NCI-H1092 (cell line): ENCODE measurements at places on chromosomes 4 and X.

DNA sequence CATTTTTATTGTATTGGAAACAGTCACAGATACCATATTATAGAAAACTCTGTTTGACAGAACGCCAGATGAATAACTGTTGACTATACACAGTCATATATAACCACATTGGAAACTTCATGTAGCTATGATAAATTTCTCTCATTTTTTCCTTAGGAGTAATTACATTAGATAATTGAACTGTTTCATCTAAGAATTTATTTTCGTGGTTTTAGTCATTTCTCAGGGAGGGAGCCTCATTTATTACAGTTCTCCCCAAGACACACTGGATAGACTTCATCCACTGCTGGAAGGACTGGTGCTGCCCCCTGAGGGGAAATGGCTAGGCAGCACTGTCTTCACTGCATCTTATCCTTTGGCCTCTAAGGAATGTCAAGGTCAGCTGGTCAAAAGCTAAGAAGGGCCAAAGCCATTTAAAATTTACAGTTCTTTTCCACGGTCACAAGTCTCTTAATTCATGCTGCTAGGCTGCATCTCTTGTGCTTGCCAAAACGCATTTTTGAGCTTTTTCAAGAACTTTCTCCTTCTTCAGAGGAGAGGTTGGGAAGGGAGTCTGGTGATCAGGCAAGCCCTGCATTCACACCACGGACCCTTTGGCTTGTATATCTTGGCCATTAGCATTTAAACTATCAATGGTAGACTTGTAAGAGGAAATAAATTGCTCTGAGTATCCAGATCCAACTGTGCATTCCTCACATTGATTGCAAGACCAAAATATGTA lies 145.1 kb downstream of the CBR4 start:
- DNase-seq, result no peak

DNA sequence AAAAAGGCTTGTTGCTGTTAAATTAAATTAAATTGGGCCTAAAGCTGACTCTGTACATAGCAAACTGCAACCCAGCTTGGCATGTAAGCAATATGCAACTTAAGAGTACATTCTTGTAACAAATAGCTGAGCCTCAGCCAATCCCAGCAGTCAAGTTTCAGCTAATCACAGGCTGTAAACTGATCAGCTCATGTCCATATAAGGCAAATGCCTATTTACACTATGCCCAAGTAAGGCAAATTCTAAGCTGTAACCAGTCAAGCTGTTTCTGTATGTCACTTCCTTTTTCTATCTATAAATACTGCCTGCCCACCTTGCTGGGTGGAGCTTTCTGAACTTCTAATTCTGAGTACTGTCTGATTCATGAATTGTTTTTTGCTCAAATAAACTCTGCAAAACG lies 429.1 kb upstream of the FTHL17 start:
- DNase-seq, result no peak

GRCh38 chr4:152862608-152863007 lies 73.5 kb upstream of the FHDC1 start:
- no peak for DNase-seq

GRCh38 chrX:140983730-140984129 lies 18.7 kb upstream of the SPANXB1 start:
- DNase-seq, result no peak

DNA sequence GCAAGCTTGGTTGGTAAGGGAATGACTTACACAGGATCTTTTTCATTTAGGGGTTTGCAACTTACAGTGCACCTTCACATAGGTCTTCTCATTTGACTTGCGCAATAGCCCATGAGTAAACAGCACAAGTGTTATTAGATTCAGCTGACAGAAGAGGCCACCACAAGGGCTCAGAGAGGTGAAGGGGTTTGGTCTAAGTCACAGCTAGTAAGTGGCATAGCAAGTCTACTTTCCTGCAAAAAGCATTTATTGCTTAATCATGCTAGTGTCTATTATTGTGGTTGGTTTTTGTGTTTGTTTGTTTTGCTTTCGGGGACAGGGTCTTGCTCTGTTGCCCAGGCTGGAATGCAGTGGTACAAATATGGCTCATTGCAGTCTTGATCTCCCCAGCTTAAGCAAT lies 83.3 kb downstream of the SPRY1 start:
- DNase-seq, result no peak

DNA sequence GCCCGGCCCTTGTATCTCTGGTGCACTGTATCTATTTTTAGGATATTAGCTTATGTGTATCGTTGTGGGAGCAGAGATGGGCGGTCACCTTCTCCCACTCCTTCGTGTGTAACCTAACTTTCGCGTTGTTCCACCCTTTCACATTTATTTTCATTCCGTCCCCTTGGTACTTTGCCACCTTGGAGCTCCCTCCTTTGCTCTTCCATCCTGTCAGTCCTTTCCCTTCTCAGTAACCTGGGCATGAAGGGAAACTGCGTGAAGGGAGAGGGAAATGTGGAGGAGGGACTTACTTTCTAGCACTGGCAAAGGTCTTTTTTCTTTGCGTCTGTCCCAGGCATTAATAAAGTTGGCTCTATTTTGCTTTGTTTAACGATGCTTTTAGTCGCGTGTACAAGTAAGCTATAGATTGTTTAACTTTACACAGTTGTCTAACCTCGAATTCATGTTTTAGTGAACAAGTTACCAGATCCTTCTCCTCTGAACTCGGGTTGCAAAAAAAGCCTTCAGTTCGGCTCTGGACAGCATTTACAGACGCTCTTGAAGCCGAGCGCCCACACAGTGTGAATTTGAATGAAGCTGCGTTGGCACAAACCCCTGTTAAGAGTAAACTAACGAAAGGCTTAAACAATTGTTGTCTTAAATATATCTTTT lies 3.9 kb downstream of the PCDH10 start:
- DNase-seq, result no peak

GRCh38 chrX:14865201-14865600 lies 7.7 kb downstream of the FANCB start:
- no peak for DNase-seq

- peak; percentile 64 for DNase-seq
Observed at GRCh38 chr4:140252141-140252741, 98.3 kb upstream of the MAML3 start.

DNA sequence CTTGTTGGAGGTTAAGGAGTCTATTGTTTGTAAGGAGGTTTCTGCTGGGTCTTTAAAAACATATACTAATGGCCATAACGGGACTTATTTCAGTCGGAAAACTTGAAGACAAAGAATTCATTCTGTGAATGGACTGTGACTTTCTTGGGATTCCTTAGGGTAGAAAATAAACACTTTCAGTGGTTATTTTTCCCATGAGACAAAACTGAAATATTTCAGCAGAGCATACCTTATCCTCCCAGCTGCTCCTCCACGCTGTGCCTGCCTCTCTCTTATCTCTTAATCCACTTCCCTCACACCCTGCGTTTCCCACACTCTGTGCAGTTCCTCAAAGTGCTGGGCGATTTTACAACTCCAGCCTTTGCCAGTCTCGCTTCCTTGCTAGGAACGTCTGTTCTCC lies 47.1 kb upstream of the SORBS2 start:
- DNase-seq, result no peak

- no peak for DNase-seq
Observed at GRCh38 chrX:1928805-1929204, 313.9 kb downstream of the ASMT start.

GRCh38 chr4:153771046-153771445 lies 11.2 kb upstream of the RNF175 start:
- no peak for DNase-seq

DNA sequence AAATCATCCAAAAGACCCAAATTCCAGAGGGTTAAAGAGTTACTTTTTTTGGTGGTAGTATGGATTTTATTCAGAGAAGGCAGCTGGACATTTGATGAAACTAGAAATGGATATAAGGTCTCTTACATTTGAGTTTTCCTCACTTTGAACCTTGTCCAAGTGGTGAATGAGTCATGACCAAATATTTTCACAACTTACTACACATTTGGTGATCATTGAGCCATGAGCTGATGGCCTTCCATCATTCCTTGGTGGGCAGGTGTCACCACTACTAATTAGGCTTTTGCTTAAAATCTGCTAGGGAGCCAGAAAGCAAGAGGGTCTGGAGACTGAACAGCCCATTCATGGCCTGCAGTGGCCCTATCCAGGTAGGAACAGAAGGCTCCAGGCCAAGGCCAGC lies 620.2 kb upstream of the INTU start:
- no peak for DNase-seq

DNA sequence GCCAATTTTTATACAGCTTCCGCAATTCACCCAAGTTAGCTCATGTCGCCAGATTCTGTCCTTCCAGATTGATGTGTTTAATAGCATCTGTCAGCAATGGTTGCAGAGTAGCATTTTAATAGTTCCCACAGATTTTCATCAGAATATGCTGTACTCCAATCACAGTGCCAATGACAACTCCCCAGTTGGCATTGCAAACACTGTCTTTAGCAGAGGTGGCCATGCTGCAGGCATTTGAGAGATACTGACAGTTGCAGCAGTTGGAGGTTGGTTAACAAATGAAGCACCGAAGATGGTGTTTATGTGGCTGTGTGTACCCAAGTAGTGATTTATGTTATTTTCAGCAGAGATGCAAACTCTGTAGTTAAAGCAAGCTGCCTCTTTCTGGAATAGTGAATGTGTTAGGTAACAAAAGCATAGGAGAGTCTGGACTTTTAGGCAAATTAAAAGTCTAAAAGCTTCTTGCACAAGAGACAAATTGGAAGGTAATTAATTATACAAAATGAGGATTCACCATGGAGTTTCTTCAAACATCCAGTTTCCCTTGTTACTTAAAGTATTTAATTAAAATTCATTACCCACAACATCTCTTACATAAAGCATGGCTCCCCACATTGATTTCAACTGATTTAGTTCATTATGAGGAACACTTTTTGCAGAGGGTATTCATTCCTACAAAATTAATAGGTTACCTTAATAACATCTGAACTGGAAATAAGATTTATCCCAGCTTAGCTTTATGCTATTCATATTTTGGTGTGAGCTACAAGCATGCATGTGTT lies 65.2 kb downstream of the PARM1 start:
- DNase-seq, result no peak

DNA sequence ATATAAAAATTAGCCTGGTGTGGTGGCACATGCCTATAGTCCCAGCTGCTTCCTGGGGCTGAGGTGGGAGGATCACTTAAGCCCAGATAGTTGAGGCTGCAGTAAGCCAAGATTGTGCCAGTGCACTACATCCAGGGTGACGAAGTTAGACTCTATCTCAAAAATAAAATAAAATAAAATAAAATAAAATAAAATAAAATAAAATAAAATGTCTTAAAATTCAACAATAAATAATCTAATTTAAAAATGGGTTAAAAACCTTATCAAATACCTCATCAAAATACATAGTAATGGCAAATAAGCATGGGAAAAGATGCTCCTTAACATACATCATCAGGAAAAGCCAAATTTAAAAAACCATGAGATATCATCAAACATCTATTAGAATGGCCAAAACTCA lies 760.2 kb upstream of the AGA start:
- DNase-seq, result no peak

DNA sequence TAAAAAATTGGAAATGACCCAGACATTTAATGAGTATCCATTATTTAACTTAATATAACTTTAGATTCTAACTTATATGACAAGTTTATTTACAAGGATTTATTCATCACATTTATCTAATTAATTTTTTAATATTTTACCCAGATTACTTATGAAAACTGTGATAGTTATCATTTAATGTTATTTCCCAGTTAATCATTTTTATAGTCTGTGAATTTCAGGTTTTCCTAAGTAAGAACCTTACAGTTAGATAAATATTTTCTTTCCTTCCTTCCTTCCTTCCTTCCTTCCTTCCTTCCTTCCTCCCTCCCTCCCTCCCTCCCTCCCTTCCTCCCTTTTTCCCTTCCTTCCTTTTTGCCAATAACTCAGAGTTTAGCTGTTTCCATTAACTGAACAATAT lies 14.8 kb upstream of the FHDC1 start:
- no peak for DNase-seq

DNA sequence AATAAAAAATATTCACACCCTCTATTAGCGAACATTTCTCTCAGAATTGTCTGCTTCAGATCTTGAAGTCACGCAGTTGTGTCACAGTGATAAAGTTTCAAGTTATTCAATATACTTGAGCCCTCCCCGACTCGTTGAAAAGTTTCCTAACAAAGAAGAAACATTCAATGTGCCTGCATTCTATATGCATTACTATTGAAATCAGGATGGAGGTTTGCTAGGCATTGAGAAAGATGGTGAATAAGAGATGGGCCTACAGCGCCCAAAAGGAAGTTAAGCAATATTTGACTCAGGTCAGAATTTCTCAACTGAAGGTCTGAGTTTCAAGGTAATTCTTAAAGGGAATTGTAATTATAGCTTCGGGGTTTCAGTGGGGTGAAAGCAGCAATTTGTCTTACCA lies 6.1 kb downstream of the TCEANC start:
- DNase-seq, result no peak

- no peak for DNase-seq
Observed at GRCh38 chr4:74018771-74019170, 19.7 kb downstream of the CXCL3 start.

- DNase-seq, result no peak
Observed at GRCh38 chr4:152021788-152022438, 261.1 kb upstream of the GATB start.

GRCh38 chrX:39481621-39482020 lies 616.1 kb downstream of the BCOR start:
- no peak for DNase-seq
